ENCODE measurements at places on chromosomes 16 and 17.

- no peak for DNase-seq
Observed at GRCh38 chr16:70746708-70747424, 54.1 kb downstream of the VAC14 start.

- no peak for DNase-seq
Observed at GRCh38 chr17:22703786-22704441, 1011.6 kb downstream of the KCNJ18 start.

GRCh38 chr16:11004973-11005610, 60.7 kb downstream of the CLEC16A start:
- no peak for DNase-seq

DNA sequence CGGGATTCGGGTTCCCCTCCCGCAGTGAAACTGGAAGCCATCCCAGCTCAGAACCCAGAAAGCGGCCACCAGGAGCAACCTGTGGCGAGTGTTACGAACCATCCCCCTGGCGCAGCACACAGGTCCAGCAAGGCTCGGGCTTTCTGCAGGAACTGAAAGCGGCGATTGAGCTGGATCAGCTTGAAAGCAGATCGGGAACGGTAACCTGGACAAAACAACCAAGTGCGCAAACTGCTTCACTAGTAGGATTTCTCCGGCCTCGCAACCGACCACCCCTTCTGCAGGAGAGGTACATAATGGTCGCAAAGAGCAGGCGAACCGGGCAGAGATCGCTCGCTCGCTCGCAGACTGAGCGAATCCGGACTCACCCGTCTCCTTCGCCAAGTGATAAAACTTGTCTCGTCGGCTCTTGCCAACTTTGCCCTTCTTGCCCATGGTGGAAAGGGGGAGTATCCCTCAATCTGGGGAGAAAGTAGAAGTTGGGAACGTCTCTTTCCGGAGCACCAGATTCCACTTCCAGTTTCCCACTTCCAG, 696 bp upstream of the PSMC5 start:
- DNase-seq: no peak

GRCh38 chr16:27431773-27432532, 30.0 kb downstream of the IL21R start:
- no peak for DNase-seq

- DNase-seq: no peak
Observed at GRCh38 chr17:12814718-12815117, 25.4 kb downstream of the ARHGAP44 start.

DNA sequence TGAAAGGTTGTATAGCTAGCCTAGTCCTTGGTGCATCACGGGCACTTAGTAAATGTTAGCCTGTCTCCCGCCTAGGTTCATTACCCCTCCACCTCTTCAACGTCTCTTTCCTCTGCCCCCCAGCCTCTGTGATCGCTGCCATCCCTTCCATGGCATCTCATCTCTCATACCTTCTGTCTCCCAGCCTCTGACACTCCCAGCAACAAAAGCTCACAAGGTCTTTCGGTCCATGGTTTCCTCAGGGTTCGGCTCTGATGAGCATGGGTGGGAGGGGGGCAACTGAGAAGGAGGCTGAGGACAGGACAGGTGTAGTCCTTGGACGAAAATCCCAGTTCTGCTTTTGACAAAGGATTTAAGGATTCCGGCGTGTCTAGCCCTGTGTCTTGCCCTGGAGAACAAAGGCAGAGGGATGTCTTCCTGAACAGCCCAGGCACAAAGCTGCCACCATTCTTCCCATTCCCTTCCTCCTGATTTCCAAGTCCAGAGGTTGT, 16.7 kb downstream of the CCR7 start:
- DNase-seq: no peak

DNA sequence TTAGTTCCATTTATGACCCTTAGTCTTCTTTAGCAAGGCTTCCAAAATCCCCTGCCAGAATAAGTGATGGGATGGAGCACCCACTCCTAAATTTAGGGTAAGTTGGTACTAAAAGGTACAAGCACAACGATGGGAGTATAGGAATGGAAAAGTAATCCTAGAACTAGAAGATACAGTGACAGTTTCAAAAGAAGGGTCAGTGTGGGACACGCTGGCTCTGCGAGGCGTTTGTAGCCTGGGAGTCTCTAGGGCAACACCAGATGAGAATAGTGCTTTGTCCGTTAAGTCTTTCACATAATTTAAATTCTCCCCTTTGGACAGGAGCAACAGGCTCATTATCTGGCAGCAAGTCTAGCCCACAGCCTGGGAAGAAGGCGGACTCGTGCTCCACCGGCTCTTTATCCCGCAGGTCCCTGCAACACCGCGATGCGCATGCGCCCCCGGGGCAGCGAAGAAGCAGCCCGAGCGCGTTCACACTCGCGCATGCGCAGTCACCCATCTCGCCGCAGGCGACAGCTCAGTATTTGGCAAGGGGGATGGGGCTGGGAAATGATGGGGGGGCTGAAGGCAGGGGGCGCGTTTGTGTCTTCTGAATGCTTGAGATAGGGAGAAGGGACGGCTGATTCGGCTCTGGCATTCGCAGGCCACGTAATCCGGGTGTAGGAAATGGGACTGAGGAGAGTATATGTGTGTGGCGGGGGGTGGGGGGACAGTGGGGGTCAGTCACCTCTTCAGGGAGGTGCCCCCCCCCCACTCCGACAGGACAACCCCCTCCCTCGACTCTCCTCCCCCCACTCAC, 564 bp downstream of the SPOP start:
- peak; percentile 95 for DNase-seq

GRCh38 chr16:3175157-3176093, 12.6 kb upstream of the OR1F1 start:
- no peak for DNase-seq

DNA sequence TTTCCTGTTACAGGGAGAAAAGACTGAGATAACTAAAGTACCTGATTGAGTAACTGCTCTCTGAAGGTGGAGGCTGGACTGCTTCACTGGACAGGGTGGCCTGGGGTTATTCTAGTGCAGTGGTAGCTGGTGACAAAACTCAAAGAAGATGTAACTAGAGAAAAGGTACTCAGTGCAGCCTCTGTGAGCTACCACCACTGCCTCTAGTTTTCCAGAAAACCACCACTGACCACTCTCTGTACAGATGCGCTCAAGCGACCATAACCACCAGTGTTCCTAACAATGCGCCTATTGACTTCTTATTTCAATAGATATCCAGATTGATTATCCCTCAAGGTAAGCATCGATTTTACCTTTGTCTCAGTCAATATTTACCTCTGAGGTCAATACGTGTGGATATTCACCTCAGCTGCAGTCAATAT, 492.2 kb downstream of the WWOX start:
- no peak for DNase-seq

GRCh38 chr17:79618383-79619067, 7.7 kb upstream of the RBFOX3 start:
- peak; percentile 73 for DNase-seq

DNA sequence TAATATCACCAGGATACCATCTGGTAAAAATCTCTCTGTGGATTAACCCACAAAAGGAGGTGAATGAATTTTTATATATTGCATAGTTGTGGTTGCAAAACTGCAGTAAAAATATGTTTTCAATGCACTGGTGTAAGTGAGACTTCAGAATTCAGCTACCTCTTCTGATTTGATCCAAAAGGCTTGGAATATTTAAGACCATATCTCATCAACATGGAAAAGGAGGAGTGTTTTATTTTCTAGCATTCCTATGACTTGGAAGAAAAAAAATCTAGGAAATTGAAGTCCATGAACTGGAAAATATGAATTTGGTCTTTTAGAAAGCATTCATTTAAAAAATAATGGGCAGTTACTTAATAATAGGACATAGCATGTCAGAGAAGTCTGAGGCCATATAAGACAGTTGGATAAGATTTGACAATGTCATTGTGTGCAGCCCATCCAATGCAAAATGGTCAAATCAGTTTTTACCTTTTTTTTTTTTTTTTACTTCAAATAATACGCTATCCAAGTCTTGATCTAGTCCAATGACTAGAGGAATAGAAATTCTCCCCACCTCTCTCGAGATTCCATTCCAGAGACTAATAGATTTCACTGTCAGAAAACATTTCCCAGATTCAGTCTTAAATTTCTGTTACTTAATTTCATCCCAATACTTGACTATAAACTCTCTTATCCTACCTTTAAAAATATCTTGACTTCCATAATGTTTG, 364.9 kb upstream of the PMFBP1 start:
- no peak for DNase-seq

- DNase-seq: no peak
Observed at GRCh38 chr16:20918486-20919239, 18.1 kb downstream of the LYRM1 start.

GRCh38 chr17:81028506-81028858, 6.5 kb upstream of the BAIAP2 start:
- no peak for DNase-seq

DNA sequence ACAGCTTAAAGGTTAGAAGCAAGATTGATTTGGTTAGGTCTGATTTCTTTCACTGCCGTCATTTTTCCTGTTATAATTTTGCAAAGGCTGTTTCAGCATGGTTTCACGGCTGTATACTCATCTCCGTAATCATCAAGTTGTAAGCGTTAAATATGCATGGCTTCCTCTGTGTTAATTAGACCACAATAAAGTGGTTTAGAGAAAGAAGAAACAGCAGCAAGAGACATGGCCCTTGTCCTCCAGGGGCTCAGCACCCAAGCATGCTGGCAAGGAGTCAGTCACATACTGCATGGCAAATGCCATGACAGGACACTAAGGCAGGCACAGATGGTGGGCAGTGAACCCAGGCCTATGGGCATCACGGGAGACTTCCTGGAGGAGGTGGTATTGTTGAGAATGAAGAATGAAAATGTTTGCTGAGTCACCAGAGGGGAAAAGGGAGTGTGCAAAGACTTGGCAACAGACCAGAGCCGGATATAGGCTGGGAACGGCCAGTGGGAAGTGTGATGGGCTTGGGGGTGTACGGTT, 61.4 kb upstream of the PLCG2 start:
- DNase-seq: no peak

GRCh38 chr16:69513180-69513966, 52.4 kb upstream of the NFAT5 start:
- DNase-seq: no peak

DNA sequence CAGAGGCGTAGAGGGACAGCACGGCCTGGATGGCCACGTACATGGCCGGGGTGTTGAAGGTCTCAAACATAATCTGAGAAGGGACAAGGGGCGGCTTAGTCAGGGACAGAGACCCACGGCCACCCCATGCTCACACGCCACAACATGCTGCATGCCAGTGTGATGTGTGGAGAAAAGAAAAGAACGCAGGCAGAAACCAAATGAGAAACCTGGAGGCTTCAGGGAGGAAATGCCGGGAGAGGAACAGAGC, 1.1 kb downstream of the ACTG1 start:
- DNase-seq: no peak

DNA sequence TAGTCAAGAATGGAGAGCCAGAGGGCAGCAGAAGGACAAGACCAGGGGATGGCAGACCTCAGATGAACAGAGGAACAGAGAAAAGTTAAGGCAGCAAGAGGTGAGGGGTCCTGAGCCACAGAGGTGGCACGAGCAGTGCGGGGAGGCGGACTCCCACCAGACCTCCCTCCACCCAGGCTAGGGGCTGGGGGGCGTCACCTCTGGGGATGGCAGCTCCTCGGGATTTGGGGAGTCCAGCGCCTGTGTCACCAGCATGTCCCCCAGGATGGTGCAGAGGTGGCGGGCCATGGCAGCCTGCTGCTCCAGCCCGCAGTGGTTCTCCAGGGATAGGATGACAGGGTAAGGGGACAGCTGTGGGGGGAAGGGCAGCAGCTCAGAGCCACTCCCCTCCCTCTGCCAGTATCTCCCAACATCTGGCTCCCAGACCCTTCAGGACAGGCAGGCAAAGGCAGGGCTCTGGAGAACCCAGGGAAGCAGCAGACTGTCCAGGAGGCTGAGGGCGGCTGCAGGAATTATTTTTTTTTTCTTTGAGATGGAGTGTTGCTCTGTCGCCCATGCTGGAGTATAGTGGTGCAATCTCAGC, 15.8 kb downstream of the PLCD3 start:
- no peak for DNase-seq

DNA sequence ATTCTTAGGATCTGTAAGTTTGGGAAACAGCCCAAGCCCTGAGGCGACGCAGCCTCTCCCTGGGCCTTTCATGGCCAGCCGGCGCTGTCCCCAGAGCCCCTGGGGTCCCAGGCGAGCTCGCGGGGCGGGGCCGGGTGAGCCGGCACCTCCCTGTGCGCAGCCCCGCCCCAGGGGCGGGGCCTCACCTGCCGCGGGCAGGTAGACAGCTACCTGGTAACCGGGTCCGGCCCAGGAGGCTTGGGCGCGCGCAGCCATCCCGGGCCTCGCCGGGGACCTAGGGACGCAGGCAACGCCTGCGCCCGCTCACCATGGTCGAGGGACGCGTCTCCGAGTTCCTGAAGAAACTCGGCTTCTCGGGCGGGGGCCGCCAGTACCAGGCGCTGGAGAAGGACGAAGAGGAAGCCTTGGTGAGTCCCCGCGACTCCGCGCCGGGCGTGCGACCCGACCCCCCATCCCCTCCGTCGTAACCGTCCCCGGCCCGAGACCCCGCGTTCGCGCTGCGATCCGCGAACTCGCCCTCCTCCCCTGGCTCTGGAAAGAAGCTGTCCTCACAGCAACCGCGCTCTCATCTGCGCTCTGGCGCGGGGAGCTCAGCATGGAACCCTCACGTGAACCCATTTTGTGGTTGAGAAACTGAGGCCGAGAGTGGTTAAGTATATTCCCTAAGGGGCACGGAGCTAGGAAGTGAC, at the start of gene ATP2C2:
Gene ATP2C2, plus strand, starts transcription at position 231 of the 689 bp plus-strand sequence. Its CDS starts 78 bp downstream, at position 309.
- DNase-seq: no peak
